A172 (cell line): ENCODE measurements at places on chromosomes 3 and 15. TPM values are rescaled to one million over a fixed set of nuclear protein-coding genes. Genes with fewer than 3 reads are reported as not detected.

- DNase-seq = peak; percentile 16
Observed at GRCh38 chr3:63864008-63864964, 619 bp downstream of the ATXN7 start.

DNA sequence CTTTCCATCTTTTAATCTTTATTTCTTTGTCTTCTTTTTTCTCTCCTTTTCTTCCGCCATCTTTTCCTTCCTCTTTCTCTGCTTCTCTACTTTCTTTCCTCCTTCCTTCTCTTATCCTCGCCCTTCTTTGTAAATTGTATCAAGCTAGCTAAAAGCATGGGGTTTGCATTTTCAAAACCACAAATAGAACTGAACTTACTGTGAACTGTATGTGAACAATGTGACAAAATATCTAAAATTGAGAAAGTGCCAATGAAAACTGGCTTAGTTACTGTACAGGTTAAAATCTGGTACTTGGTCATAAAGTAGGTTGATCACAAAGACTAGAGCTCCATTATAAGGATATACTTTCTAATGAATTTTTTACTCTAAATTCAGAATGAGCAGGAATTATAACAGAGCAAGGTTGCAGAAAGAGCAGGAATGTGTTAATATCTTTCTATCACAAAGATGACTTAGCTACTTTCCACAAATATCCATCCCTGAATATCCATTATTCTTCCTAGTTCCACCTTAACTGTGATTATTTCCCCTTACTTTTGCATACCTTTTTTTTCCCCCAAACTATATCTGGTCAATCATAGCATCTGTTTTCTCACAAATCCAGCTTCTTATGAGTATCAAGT is 122.4 kb downstream of the LSAMP start:
- DNase-seq = no peak

ETV5 gene
- total RNA-seq = 36.0 and 41.2 TPM in 2 replicates

DNA sequence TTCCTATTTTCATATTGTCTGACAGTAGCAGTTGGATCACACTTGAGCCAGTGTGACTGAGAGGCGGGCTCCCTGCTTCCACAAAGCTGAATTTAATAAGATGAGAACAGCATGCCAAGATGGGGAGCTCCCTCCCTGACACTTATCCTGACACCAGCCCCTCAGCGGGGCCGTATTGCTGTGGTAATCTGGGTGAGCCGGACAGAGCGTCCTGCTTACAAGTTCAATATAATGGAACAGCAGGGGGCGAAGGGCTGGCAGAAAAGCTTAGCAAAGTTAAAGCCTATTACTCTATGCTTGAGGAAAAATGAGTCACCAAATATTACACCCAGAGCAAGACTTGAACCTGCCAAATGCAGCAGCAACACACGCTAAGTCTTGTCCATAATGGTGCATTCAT is 163.8 kb upstream of the CMC1 start:
- peak; percentile 25 for DNase-seq

GRCh38 chr15:44144184-44144583 is 50.9 kb downstream of the FRMD5 start:
- DNase-seq = no peak

ARHGAP11A gene
- total RNA-seq = 47.3 and 64.5 TPM in 2 replicates

TMEM212 gene
- total RNA-seq = not detected in 2 replicates

DNA sequence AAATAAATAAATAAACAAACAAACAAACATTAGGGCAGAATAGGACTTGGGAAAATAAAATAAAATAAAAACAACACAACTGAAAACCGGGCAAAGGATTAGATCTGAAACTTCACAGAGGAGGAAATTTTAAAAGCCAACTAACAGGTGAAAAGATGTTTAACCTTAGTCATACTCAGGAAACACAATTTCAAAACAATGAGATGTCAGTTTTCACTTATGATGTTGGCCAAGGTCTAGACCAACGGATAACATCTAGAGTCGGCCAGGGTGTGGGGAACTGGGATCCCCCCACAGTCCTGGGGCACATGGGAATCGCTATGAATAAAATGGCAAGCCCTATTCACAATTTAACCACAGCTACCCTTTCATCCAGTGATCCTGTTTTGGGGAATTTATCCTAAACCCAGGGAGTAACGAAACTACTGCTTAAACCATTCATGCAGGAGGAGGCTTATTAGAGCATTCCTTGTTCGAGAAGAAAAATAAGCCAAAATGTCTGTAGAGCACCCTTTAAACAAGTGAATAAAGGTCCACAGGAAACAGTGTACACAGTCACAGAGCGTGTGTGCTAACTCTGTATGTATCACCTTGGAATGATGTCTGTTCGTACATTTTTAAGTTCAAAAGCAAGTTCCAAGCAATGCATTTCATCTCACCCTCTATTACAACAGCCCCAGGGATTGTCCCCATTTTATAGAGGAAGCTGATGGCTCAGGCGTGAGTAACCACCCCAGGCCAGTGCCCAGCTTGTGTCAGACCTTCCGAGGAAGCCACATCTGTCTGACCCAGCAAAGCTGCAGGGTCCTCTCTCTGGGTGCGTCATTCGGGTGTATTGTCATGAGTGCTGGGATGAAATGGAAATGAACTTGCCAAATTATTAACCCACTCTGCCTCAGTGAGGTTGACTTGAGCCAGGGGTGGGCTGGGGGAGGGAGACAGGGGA is 6.3 kb upstream of the ANPEP start:
- peak; percentile 72 for DNase-seq

DNA sequence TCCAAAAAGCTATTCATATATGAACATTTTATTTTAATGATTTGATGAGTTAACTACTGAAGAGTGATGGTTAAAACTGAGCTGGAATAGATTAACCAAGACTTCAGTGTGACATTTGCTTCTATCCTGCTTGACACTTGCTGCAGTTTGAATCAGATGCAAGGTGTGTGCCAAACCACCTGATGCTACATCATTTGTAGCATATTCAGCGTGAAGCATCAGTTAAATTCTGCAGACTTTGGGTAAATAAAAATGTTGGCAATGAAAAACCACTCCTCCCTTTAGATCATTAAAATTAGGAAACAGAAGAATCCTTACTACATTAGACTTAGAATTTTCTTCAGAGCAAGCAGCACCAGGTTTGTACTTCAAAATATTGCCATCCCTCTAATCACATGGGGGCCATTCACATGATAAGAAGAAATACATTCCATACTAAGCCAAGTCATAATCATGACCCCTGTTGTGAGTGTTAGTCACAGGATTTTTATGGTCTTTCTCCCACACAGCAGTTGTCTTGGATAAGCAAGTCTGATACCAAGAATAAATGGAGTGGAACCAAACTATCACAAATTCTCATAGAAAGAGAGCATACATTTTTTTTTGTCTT is 160.7 kb upstream of the TNIK start:
- DNase-seq = peak; percentile 82

CFAP91 gene
- total RNA-seq = 1.8 and 2.2 TPM in 2 replicates

DNA sequence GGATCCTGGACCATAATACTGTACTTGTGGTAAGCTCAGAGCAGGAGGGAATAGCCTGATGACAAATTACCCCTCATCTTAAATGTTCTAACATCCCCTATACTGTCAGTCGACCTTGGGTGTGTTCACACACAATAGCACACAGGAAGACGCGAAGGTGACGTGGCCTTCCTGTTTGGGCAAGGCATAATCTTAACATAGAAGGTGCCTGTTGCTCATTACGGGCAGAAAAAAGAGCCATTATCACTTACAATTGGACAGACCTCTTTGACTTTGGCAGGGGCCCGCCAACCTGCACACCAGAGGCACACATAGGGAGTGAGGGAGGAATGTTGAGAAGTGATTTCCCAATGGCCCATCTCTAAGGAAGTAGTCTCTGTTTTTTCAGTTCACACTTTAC is 144.2 kb downstream of the ANO10 start:
- DNase-seq = no peak

DNA sequence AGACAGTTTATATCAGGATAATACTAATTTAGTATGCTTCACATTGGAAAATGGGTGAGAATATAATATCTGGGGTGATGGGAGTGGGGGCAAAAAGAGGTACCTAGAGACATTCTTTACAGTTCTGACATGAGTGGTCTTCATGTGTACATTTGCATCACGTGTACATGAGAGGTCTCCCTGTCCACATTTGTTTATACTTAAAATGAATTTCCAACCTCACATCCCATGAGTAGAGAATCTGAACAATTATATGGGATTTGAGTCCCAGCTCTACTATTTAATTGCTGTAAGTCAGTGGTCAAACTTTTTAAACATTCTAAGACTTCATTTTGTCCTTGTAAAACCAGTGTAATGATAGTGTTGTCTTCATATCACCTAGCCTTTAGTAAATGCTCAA is 408.4 kb downstream of the NAALADL2 start:
- no peak for DNase-seq

DNA sequence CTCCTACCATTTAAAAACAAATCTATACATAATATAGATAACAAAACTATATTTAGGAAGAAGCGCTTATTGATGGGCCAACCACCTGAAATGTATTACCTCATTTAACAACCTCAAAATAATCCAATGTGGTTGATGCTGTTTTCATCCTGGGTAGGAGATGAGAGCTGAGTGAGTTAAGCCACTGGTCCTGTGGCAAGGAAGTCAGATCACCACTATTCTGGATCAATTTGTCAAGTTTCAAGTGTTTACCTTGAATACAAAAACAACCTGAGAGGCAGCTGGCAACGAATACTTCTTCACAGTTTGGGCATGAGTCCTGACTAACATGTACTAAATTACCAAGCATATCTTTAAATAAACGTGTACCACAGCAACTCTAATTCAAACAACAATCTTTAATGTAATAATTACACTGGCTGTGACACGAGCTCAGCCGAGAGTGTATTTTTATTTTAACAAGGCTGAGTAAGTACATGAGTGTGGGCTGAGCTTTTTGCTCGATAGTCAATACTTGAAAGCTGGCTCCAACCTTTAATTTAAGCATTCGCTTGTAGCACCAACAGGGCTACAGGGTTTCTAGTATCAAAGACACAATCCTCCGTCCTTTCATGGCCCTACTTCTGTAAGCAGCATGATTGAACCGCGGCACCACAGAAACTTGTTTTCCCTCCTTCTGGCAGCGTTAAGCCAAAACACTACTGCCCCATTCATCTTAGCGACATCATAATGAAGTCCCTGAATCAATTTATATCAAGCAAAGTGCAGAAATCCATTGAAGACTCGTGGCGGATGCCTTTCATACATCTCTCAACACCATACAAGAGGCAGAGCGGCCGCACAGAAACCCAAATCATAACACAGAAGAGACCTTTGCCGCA is 93.8 kb upstream of the ICE2 start:
- DNase-seq = no peak

GRCh38 chr15:100759106-100759505 is 120.5 kb upstream of the ALDH1A3 start:
- DNase-seq = peak; percentile 20

DNA sequence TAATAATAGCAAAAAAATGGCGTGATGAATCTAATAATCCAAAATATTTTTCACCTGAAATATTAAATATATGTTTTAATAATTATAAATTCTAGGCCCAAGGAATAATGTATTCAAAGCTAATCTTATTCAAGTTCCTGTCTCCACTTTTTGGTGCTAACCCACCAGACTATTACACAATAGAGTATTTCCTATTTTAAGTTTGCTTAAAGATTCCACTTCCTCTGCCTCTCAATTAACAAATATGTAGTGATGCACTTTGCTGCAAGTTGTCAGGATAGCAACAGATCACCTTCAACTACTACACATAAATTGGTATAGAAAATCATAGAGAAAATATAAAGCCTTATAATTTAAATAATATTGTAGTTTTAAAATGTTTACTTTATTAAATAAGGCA is 467.5 kb downstream of the C3orf38 start:
- no peak for DNase-seq

STAC gene
- 1.1 and 1.2 TPM in 2 replicates for total RNA-seq

DNA sequence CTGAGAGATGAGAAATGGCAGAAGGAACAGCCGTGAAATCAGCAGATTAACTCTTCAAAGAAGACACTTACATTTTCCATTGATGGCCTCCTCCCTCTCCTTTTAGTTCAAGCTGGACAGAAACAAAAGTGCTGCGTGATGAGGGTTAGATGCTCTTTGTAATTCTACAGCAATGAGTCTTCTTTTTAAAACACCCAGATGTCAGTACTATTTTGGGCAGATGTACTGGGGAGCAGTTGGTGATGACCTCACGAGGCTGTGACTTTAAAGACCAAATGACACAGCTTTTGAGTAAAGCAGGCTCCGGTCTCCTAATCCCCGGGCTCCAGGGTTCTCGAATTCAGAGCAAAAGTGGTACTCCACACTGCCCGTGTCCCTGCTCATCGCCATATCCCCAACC is 198.2 kb downstream of the SLCO3A1 start:
- DNase-seq = no peak

- DNase-seq = no peak
Observed at GRCh38 chr15:29129926-29130325, 139.7 kb downstream of the NSMCE3 start.

PLSCR1 gene
- total RNA-seq = 66.0 and 69.2 TPM in 2 replicates

DNA sequence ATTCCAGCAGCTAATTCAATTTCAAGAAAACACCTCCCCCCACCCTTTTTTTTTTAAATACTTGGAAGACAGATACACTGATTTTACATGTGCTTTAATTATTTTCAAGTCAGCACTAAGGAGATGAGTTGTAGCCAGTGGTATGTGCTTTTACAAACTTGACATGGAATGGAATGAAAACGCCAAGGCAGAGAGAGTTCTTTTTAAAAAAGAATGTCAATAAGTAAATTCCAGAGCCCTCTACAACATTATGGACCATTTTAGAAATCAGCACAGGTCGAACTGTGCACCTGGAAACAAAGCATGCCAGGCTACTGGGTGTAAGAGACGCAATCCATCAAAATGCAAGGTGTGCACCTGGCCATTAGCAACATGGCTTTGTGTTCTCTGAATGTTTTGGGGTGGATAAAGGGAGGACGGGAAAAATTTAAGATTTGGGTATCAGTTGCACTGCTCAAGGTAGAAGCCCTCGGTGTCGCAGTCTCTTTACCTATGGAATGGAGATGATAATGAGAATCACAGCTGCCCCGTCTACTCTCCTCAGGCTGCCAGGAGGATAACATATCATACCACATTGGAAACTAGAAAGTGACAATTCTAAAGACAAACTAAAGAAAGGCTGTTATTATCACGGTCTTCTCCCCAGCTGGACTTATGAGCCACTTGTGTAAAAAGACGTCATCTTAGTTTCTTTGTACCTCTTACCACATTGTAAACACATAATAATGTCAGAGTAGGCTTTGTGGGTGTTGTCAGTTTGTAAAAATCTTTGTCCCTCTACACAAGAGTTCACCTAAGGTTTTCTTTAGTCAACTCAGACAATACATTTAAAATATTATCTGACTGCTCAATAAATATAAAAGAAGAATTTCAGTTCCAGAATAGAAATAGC is 107.4 kb upstream of the PRICKLE2 start:
- DNase-seq = no peak

CCDC71 gene
- total RNA-seq = 18.8 and 25.6 TPM in 2 replicates

- no peak for DNase-seq
Observed at GRCh38 chr3:29901097-29901496, 620.2 kb downstream of the RBMS3 start.

TGM5 gene
- total RNA-seq = 0.14 TPM in 1 of 2 replicates, not detected in the other

- no peak for DNase-seq
Observed at GRCh38 chr3:53248161-53248560, 7.7 kb downstream of the TKT start.

GRCh38 chr15:55372701-55373440 is 35.3 kb downstream of the CCPG1 start:
- no peak for DNase-seq
